Ureter (tissue), 1 donor: ENCODE measurements at places on chromosomes 11 and 22. TPM values are rescaled to one million over a fixed set of nuclear protein-coding genes. Genes with fewer than 3 reads are reported as not detected.

The APOA5 gene
- total RNA-seq: not detected

The SUSD2 gene
- 8.3 TPM for total RNA-seq

The SRRD gene
- total RNA-seq: 24.6 TPM

The TSSK2 gene
- total RNA-seq: not detected

The C11orf71 gene
- total RNA-seq: 10.7 TPM

The SPI1 gene
- total RNA-seq: 10.6 TPM

The PRODH gene
- 12.4 TPM for total RNA-seq

The OR10D3 gene
- not detected for total RNA-seq

The OR4D5 gene
- not detected for total RNA-seq

The KCNK7 gene
- total RNA-seq: 0.83 TPM

The TRPC6 gene
- 5.8 TPM for total RNA-seq

The UEVLD gene
- total RNA-seq: 30.9 TPM

The OR4S1 gene
- total RNA-seq: not detected

The RBMXL2 gene
- total RNA-seq: not detected

The ELMOD1 gene
- total RNA-seq: 0.39 TPM

The C11orf54 gene
- total RNA-seq: 25.6 TPM

The ARHGAP42 gene
- total RNA-seq: 32.6 TPM

The PGM2L1 gene
- 6.4 TPM for total RNA-seq

The MISFA gene
- 5.9 TPM for total RNA-seq

The SLC5A1 gene
- total RNA-seq: not detected

The SCN3B gene
- total RNA-seq: 2.1 TPM

The SYT12 gene
- total RNA-seq: 4.8 TPM

The ZNF280B gene
- 1.5 TPM for total RNA-seq

The POU2AF3 gene
- total RNA-seq: 15.9 TPM

The OR51B5 gene
- total RNA-seq: 0.99 TPM

The KCNJ1 gene
- total RNA-seq: not detected
